ENCODE measurements at places on chromosomes 7 and 10. TPM values are rescaled to one million over a fixed set of nuclear protein-coding genes. Genes with fewer than 3 reads are reported as not detected.

Gene NPC1L1
- 0.23 TPM for total RNA-seq

Gene SORBS1
- total RNA-seq: 8.5 TPM

Gene KIAA1549
- total RNA-seq: 1.8 TPM

Gene CPA5
- total RNA-seq: not detected

Gene RASA4B
- 2.3 TPM for total RNA-seq

Gene CHAT
- not detected for total RNA-seq

Gene HOXA11
- 10.7 TPM for total RNA-seq

Gene CUBN
- under 0.01 TPM for total RNA-seq

Gene SUN3
- not detected for total RNA-seq

Gene LRRC17
- 7.8 TPM for total RNA-seq

Gene SFMBT2
- total RNA-seq: 1.2 TPM

Gene WEE2
- not detected for total RNA-seq

Gene CYP2C9
- total RNA-seq: 1.0 TPM

Gene FOXP2
- 0.06 TPM for total RNA-seq

Gene KIAA1217
- total RNA-seq: 20.2 TPM

Gene MYH16
- 1.4 TPM for total RNA-seq

Gene MNX1
- total RNA-seq: 2.1 TPM

Gene AKR1E2
- 2.2 TPM for total RNA-seq

Gene CCDC172
- total RNA-seq: not detected

Gene CALCR
- total RNA-seq: not detected

Gene ASIC3
- total RNA-seq: 2.5 TPM

Gene HDAC9
- total RNA-seq: 25.7 TPM

Gene MMP21
- not detected for total RNA-seq

Gene ASB10
- total RNA-seq: not detected

Gene SFXN2
- 18.9 TPM for total RNA-seq

Gene IRF5
- 8.5 TPM for total RNA-seq

Gene GARIN1A
- not detected for total RNA-seq

Gene CHST12
- 10.6 TPM for total RNA-seq

Gene MYPN
- 0.36 TPM for total RNA-seq

Gene ACSL5
- total RNA-seq: 3.3 TPM

Gene GPR22
- total RNA-seq: not detected

Gene RTKN2
- 7.1 TPM for total RNA-seq

Gene SEC31B
- 2.9 TPM for total RNA-seq

Gene WASL
- 15.6 TPM for total RNA-seq

Gene SLIT1
- 0.12 TPM for total RNA-seq

Gene CXCL12
- total RNA-seq: 0.46 TPM

Gene EPO
- total RNA-seq: not detected

Gene CYP26C1
- total RNA-seq: 0.43 TPM

Gene HEPACAM2
- not detected for total RNA-seq

Gene TRIL
- total RNA-seq: 0.06 TPM

Gene MUC3A
- not detected for total RNA-seq

Gene MGMT
- 19.7 TPM for total RNA-seq
